ENCODE measurements at places on chromosomes 2 and 18. TPM values are rescaled to one million over a fixed set of nuclear protein-coding genes. Genes with fewer than 3 reads are reported as not detected.

DNA sequence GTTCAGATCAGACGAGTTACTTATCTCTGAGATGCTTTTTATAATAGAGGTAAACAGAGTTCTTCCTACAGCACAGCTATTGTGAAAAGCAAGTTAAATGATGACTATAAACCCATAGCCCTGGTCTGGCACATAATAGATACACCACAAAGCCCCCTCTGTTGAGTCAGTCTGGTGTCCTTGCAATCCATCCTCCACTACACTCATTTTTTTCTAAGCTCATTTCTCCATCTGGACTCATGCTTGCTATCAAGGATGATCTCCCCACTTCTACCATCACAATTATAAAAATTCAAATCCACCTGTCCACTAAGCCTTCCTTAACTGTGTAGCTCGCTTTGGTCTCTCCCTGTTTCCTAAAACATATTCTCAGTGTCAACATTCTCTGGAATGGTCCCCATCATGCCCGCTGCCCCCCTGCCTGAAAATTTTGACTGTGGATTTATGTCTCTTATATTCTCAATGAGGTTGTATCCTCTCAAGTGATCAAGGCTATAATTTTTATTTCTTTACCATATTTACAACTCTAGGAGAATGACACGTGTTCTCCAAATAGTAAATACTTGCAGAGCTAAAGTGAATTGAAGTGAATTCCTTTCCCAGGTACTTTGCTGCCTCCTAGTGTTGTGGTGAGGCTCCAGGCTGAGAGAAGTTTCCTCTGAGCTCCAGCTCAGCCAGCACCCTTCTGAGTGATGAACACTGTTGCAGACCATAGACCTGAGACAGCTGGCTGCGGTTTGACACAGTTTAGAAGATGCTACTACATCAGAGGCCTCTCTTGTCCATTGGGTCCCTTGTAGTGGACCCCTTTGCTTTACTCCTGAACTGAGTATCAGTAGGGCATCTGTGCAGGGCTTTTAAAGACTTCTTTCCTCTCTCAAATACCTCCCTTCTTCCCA is 108.7 kb downstream of the DPP10 start:
- peak; percentile 48 for DNase-seq

DNA sequence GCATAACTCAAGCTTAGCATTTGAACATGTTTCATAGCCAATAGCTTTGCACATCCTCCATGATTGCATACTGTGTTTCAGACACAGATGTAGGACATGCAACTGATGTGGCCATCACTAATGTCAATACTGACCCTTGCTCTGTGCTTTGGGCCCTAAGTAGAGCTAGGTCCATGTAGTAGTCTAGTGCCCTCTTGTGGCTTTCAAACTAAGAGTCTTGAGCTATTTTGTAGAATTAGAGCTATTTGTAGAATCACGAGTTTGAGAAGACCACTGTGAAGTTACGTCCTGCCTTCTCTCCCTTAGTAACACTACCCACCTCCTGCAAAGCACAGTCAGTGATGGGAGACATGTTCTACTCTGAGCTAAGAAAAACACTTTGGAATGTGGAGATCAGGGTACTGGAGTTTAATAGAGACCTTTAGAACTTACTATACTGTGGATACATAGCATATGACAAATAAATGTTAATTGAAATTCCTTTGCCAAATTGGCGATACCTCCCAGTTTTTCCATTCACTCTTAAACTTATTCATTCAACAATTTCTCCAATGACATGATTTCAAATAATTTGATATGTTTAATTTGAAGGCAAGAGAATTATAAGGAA is 306.5 kb upstream of the TNP1 start:
- DNase-seq, result peak; percentile 60

DNA sequence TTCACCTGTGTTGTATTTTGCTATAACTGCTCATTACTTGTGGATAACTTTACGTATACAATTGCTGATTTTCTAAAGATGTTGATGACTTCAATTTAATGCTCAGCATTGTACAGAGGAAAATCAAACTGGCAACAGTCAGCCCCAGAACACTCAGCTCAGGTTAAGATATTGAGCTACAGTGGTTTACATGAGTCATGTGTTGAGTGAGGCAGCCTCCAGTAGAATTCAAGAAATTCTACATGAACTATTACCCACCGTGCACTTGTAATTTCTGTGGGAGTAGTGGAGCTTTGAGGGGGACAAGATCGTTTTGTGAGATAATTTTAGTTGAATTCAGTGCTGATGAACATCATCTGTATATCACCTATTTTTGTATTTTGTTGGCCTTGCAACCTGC is 292.3 kb downstream of the ALPK2 start:
- DNase-seq, result no peak

DNA sequence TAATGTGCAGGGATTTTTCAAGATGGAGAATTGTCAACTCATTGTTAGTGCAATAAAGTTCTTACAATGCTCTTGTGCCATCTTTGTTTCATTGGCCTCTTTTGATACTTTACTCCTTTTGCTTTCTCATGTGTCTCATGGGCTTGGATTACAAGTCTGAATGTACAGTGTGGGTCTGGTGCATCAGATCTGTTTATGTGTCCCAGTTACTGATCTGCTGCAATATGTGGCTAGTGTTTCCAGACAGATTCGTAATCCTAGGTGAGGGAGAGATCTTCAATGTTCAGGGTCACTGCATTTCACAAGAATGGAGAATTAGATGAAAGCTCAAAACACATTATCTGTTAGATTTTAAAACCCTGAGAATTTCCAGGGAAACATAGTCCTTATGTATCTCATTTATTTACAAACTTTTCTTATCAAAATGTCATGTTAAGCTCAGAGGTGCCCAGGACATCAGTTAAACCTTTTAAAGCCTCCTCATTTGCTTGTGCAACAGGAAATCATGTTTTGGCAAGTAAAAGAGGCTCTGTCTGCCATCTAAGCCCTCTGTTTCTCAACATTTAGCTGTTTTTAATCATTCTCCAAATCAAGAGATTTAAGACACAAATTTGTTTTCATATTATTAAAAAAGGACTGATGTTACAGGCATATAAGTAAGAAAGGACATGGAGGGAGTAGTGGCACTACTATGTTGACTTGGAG is 108.1 kb downstream of the NUP35 start:
- DNase-seq, result no peak

- DNase-seq, result peak; percentile 45
Observed at GRCh38 chr2:120764991-120765677, 29.5 kb downstream of the GLI2 start.

DNA sequence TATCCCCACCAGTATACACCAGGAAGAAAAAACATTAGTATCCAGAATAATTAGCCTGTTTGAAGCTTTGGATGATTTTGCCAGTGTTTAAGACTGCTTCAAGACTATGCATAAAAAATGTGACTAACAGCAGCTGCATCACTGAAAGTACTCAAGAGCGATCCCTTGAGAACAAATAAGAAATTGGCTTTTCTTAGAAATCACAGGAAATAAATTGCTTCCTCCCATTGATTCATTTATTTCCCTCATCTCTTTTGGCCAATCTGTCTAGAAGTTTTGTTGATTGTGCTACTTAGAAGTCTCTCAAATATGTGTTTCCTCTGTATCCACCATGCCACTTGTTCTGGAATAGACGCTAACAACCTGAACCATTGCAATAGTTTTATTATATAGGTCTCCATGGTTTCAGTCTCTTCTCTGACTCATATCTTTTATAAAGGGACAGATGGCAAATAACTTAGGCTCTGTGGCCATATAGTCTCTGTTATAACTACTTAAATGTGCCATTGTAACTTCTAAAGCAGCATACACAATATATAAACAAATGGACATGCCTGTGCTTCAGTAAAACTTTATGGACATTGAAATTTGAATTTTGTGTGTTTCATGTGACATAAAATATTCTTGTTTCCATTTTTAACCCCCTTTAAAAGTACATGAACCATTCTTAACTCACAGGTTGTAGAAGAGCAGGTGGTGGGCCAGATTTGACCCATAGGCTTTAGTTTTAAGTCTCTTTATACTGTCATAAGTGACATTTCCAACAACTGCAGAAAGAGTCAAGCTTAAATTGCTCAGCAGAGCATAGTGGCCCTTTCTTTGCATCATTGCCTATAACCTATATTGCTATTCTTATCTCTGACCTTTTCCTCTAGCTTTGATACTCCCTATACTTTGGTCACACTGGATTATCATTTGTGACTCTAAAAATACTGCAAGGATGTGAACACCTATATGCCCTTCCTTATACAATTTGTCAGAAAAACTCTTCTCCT is 123.9 kb downstream of the MC4R start:
- DNase-seq, result no peak

DNA sequence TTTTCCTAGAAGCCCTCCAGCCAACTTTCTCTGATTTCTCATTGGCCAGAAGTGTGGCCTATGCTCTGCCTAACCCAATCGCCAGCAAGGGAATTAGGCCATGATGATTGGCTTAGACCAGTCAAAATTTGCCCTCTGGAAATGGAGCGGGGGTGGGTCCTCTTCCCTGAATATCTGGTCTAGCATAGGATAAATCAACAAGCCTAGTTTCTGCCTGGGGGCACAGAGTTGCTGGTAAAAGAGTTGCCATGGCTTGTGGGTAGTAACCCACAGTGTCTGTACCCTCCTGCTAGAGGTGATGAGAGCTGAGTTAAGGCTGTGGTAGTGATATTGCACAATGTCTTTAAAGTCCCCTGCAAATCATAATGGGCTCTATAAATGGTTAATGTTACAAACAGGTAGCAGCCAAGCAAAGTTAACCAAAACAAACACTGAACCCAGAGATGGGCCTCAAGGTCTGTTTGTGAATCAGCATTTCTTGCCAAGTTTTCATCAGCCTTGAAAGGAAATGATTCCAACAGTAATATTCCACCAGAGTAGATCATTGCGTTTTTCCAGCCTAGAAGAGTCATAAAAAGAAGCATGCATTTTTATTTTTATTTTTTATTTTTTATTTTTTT is 19.3 kb downstream of the GALM start:
- peak; percentile 16 for DNase-seq

- DNase-seq, result peak; percentile 60
Observed at GRCh38 chr2:157837851-157838441, 38.2 kb downstream of the ACVR1 start.

GRCh38 chr2:38554973-38555595 is 47.6 kb downstream of the HNRNPLL start:
- peak; percentile 23 for DNase-seq

DNA sequence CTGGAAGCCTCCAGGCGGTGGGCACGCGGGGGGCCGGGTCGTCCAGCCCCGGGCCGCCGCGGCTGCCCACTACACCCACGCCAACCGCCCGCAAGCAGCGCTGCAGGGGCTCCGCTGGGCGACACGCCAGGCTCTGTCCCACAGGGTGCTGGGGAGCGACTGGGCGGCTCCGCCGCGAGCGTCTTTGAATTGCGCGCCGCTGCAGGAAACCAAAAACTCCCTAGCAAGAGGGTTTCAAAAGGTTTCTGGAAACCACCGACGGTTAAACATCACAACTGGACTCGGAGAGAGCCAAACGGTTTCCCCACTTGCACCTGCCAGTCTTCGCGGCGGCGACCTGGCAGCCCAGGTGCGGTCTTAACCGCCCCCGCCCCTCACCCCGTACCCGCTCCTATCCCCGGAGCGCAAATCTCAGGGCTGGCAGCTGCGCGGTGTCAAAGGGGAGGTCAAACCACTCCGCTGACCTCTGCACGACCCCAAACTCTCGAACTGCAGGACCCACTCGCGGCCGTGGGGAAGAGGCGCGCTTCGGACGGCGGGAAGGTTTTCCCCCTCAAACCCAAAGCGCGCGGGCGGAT is 1.0 kb downstream of the CXCR4 start:
- DNase-seq, result no peak

- DNase-seq, result no peak
Observed at GRCh38 chr2:138960191-138960590, 180.0 kb upstream of the NXPH2 start.

DNA sequence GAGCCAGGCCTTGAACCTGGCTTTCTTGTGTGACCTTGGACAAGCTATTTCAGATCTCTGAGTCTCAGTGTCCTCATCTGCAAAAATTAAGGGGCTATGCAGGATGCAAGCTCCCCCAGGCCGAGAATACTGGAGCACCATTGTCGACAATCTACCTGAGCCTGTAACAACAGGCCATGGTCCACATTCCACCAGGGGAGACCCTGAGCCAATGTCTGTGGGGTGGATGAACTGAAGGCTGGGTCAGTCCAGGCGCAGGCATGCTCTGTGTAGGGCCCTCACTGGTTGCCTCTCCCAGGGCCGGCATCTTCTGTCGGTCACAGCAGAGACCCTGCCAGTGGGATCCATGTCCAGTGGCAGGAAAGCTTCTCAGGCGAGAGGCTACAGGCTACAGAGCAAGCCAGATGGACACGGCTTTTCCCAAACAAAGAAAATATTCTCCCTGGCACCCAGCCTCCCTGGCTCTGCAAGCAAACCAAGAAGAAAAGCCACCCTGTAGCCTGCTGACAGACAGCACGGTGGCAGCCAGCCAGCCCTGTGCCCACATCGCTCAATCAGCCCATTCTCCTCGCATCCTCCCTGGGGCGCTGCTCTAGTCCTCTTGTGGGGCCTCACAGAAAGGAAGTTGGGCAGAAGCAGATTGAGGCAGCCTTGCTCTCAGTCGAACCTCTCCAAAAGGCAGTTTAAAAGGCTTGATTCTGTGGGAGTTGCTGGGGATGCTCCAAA is 48.7 kb upstream of the FZD7 start:
- no peak for DNase-seq

GRCh38 chr2:127700527-127701192 is 637 bp upstream of the SFT2D3 start:
- no peak for DNase-seq

DNA sequence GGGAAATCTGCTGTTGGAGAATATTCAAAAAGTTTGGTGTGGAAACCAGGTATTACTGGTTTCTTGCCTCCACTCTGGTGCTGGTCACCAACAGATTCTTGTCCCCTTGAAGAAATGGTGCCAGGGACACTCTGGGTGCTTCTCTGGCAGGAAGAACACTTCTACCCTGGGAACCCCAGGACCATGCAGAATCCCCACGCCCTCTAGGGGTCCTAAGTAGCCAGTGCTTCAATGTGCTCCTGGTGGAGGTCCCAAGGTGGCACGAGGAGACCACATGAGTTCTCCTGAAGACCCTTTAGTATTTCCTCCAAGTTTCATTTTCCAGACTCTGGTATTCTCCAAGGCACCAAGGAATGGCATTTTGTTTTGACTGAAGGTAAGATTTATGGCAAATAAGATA is 380.6 kb downstream of the TSN start:
- peak; percentile 50 for DNase-seq

- no peak for DNase-seq
Observed at GRCh38 chr18:63232826-63233225, 86.7 kb downstream of the BCL2 start.

Gene PAX8
- total RNA-seq, result under 0.01 TPM

Gene SP5
- not detected for total RNA-seq

Gene LOXL3
- 1.2 TPM for total RNA-seq

Gene ATP5MC3
- total RNA-seq, result 53.4 TPM

Gene ALK
- not detected for total RNA-seq

Gene YPEL5
- total RNA-seq, result 83.0 TPM

Gene ABCG8
- total RNA-seq, result not detected

Gene MOCOS
- total RNA-seq, result under 0.01 TPM

Gene TRAK2
- total RNA-seq, result 26.8 TPM

Gene SLC9A4
- not detected for total RNA-seq

Gene UGT1A7
- total RNA-seq, result not detected
